ENCODE measurements at places on chromosomes 2 and 18. TPM values are rescaled to one million over a fixed set of nuclear protein-coding genes. Genes with fewer than 3 reads are reported as not detected.

GRCh38 chr18:48002933-48003365, 72.5 kb upstream of the SMAD2 start:
- DNase-seq: peak; percentile 94

DNA sequence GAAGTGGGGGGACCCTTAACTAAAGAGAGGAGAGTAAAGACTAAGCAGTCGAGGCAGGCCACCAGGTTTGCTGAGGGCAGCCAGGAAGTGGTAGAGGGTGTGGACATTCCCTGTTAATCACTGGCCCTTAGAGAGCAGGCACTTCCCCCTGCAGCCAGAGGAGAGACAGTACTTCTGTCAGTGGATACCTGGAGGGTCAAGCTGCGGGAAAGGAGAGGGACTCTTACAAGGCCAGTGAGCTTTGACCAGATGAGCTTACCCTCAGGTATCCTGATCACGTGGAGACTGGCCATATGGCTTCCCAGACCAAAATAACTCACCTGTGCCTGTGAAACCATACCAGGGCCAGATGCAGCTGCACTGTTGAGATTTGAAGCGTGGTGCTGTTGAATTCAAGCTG, 28.6 kb downstream of the ITGA6 start:
- no peak for DNase-seq

DNA sequence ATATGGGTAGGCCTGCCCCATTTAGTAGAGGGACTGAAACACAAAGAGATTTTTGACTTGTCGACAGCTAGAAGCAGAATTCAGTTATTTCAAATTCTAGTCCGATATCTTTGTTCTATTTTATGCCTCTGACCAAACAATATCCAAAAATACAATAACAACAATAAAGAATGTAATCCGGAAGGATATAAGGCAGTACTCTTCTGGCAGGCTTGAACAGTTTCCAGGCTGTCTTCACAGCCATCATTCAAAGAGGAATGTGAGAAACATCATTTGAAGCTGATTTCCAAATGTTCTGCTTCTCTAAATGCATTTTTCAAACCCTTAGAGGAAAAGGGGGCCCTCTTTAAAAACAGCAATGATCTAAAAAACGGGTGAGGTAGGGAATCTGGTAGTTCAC, 36.7 kb upstream of the SPTBN1 start:
- DNase-seq: no peak

GRCh38 chr18:34957119-34957863, 83.9 kb upstream of the MAPRE2 start:
- DNase-seq: peak; percentile 25

DNA sequence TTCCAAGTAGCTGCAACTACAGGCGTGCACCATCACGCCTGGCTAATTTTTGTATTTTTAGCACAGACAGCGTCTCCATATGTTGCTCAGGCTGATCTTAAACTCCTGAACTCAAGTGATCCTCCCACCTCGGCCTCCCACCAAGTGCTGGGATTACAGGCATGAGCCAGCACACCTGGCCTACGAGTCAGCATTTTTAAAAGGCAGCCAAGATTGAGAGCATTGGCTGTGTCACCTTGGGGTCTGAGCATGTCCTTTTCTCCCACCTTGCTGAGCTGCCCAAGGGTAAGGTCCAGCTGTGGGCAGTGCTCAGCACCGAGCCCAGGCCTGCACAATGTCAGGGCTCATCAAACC, 142.8 kb upstream of the LMAN1 start:
- DNase-seq: peak; percentile 41

DNA sequence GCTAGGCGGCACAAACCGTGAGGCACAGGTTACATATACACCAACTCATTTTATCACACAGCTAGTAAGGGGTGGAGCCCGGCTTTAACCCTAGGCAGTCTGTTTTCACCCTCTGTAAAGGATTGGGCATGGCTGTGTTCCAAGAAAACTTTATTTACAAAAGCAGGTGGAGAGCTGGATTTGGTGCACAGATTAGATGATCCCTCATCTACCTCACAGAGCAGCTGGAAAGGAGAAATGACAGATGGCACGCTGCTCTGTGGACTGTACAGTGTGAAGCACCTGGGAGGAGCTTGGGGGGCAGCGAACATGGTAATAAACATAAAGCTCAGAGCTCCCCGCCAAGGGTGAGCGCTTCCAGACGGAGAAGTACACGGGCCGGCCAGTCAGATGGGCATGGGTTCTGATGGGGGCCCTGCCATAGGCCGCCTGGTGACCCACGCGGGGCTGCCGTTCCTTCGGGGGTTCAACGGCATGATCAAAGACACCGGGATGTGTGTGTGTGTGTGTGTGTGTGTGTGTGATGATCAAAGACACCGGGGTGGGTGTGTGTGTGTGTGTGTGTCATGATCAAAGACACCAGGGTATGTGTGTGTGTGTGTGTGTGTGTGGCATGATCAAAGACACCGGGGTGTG, 862 bp upstream of the TMEM177 start:
- DNase-seq: no peak

GRCh38 chr2:96924775-96925747, 55.2 kb upstream of the SEMA4C start:
- DNase-seq: no peak

- DNase-seq: no peak
These were observed 34.0 kb downstream of the TMEM185B start for GRCh38 chr2:120189189-120189588.

GRCh38 chr2:239008004-239008403, 160.1 kb downstream of the TWIST2 start:
- DNase-seq: no peak

- DNase-seq: no peak
These were observed 133.3 kb upstream of the NOL4 start for GRCh38 chr18:34357944-34358580.

Gene RGPD8
- total RNA-seq: 1.2 TPM

Gene CABYR
- total RNA-seq: 1.4 TPM

Gene CHCHD5
- total RNA-seq: 26.2 TPM

Gene LIMS4
- total RNA-seq: 0.24 TPM

Gene ARHGAP25
- total RNA-seq: 0.51 TPM

Gene LRRTM4
- total RNA-seq: 0.29 TPM

Gene SERPINB10
- total RNA-seq: 1.5 TPM
